ENCODE measurements at places on chromosomes 3 and 15.

- DNase-seq, result no peak
These were observed 652.6 kb downstream of the FHIT start for GRCh38 chr3:60598671-60599070.

DNA sequence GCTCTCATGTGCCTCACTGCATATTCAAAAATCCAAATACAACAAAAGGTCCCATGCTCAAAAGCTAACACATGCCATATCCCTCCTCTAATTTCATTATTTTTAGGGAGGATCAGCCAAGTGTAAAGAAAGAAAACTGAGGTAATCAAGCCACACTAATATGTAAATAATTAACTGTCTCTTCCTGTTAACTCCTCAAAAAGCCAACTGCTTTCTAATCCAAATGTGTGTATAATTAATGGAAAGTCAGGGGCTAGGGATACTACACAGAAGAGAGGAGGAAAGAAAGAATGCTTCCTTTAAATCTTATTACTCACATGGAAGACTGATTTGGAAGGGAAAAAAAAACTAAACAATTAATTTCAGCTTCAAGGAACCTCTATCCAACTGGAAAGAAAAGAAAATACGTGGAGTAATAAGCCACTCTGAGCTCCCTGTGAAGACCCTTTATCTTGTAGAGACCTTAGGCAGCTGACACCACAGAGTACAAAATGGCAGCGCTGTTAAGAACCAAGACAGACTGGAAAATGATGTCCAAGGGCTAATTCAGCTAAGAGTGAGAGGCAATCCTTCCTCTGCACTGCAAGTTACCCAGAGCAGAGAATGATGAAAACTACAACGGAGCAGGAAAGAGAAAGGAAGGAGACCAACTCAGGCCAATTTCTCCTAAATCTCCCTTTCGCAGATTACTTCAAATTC, 56.8 kb downstream of the ZNF148 start:
- no peak for DNase-seq

DNA sequence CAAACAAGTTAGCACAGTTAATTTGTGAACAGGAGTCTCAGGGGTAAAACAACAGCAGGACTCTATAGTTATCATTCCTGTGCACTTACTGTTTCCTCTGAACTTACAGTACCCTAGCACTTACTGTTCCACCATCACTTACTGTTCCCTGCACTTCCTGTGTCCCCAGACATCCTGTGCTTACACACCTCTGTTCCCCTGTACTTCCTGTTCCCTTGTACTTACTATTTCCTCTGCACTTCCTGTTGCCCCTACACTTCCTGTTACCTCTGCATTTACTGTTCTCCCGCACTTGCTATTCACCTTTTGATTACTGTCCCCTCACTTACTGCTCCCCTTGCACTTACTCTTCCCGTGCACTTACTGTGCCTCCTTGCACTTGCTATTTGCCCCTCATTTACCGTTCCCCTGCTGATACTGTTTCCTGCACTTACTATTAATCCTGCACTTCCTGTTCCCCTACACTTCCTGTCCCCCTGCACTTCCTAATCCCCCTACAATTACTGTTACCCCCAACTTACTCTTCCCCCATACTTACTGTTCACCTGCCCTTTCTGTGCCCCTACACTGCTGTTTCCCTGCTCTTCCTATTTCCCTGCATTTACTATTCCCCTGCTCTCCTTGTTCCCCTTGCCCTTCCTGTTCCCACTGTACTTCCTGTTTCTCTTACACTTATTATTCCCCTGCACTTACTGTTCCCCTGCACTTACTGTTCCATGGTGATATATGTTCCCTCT, 30.3 kb downstream of the TPRA1 start:
- DNase-seq, result no peak

DNA sequence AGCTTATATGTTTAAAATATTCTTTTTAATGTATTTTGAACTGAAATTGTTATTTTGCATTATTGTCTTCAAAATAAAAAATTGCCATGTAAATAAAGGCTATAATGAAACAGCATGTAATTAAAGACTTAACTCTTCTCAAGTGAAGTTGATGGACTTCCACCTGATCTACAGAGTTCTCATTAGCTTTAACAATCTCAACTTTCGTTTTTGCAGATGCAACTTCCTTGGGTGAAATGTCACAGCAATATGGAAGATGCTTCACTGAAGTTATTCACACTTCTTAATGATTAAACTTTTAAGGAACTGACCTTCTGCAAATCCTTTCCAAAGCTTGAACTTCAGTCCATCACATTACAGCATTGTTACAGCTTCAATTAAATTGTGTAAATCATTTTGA, 63.6 kb downstream of the OSTN start:
- no peak for DNase-seq

GRCh38 chr15:91988071-91988470, 134.6 kb downstream of the SLCO3A1 start:
- DNase-seq, result no peak

DNA sequence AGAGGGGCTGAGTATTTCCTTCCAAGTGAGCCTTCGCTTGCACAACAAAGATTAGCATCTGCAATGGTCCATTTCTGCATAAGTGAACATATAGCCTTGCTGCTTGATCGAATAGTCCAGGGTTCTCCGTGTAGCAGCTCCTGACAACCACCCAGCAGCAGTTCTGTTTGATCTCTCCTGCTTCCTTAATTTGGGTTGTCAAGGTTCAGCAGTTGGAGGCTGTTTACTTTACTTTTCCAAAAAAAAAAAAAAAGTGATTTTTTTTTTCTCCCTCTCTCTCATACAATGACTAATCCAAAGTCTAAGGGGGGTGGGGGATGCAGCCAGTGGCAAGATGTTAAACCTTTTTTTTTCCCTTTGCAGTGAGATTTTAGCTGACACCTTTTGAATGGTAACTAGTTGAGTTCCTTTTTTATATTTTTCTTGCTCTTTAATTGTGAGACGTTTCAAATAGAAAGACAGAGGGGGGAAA, 3.6 kb downstream of the FOXP1 start:
- DNase-seq, result peak; percentile 35

- no peak for DNase-seq
These were observed 829 bp downstream of the SELENOT start for GRCh38 chr3:150603980-150604319.

- peak; percentile 82 for DNase-seq
These were observed 34.8 kb upstream of the CD47 start for GRCh38 chr3:108125550-108126071.

DNA sequence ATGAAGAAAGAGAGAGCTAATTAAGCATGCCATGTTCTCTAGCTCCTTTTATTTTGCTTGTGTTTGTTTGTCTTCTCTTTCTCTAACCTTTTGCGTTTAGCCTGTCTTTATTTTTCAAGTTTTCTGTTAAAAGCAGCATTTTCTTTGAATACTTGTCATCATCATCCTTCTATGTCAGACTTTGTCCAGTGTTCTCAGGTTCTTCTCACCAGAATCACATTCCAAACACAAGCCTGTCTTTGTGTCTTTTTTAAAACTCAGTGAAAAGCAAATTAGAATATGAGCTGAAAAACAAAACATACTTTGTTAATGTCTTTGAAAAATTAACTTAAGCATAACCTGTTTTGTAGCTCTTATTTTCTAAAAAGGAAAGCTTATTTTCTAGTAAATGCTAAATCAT, 62.4 kb downstream of the LEKR1 start:
- no peak for DNase-seq

- no peak for DNase-seq
These were observed 188.4 kb upstream of the PFN2 start for GRCh38 chr3:150158943-150159625.

DNA sequence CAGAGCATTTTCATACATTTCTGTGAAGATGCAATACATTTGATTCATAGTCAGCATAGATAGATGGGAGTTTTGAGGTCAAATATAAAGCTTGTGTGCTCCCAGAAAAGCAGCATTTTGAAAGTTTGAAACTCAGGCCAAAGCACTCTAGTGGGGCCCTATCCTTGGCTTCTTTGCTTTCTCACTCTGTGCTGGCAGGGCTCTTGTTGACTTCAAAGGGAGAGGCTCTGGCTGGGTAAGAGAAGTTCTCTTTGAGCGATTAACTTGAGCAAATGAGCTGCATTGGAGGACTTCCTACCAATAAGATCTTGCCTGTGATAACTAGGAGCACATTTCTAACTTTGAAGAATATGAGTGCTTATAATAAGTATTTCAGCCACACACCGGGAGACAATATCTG, 214.0 kb upstream of the RARB start:
- no peak for DNase-seq

GRCh38 chr15:64379216-64379960, 1.9 kb downstream of the PCLAF start:
- no peak for DNase-seq

DNA sequence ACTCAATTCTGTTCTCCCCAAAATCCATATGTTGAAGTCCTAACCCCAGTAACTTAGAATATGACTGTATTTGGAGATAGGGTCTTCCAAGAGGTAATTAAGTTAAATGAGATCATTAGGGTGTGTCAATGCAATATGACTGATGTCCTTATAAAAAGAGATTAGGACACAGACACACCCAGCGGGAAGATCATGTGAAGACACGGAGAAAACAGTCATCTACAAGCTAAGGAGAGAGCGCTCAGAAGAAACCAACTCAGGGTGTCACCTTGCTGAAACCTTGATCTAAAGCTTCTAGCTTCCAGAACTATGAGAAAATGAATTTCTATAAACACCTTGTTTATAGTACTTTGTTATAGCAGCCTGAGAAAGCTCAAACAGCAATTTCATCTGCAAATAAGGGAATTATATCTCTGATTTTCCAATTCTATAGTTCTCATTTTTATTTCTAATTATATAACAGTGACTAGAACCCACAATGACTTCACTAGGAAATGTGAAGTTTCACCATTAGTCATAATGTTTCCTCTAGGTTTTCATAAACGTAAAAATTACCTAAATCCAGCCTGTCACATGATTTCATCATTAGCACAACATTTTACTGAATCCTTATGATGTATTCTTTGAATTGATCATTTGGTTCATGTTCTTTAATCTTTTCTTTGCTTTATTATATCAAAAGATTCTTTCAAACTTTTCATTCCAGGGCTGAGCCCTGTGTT, 459.1 kb upstream of the MDFIC2 start:
- DNase-seq, result no peak

- DNase-seq, result no peak
These were observed 24.9 kb upstream of the MYZAP start for GRCh38 chr15:57566834-57567233.

DNA sequence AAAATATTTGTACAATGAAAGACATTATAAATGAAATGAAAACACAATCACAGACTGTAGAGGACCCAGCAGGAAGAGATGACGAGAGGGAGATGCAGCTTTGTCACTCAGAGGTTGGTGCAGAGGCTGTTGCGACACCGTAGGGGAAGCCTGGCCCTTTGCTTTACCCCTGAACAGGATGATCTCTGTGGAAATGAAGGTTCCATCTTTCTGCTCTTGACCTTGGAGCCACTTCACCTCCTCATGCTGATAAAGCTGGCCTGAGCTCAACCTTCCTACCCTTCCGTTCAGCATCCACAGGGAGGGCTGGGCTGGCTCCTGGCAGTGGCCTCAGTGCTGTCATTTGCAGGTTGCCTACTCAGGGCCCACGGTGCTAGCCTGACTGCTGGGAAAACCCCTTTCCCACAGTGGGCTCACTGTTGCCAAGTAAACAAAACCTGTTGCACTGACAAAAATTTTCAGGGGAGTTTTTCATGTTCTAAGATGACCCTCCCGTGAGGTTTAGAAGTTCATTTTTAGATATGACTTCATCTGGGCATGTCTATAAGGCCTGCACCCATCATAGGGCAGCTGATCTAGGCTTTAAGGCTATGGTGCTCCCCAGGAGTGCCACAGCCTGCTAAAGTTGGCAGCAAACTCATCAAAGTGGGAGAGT, 3.0 kb upstream of the CD80 start:
- no peak for DNase-seq

GRCh38 chr3:112401617-112402016, 68.7 kb downstream of the CD200 start:
- no peak for DNase-seq

GRCh38 chr3:141407047-141407446, 38.7 kb downstream of the ZBTB38 start:
- no peak for DNase-seq

DNA sequence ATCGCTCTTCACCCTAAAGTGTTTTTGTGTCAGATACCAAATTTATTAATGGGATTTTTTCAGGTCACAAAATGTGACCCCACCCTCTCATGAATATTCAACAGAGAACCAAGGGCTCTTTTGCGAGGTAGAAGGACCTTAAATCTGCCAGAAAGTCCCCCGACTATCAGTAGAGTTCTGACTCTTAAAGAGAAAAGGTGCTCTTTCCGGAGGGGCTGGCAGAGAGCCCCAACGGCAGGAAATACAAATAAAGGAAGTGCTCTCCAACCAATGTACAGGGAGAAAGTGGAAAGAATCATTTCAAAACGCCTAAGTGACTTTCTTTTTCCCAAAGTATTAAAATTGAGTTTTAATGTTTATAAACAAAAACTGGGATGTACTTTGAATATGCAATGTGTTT, 517.2 kb downstream of the FOXP1 start:
- peak; percentile 49 for DNase-seq

- no peak for DNase-seq
These were observed 387.8 kb downstream of the LSAMP start for GRCh38 chr3:116057400-116058006.

DNA sequence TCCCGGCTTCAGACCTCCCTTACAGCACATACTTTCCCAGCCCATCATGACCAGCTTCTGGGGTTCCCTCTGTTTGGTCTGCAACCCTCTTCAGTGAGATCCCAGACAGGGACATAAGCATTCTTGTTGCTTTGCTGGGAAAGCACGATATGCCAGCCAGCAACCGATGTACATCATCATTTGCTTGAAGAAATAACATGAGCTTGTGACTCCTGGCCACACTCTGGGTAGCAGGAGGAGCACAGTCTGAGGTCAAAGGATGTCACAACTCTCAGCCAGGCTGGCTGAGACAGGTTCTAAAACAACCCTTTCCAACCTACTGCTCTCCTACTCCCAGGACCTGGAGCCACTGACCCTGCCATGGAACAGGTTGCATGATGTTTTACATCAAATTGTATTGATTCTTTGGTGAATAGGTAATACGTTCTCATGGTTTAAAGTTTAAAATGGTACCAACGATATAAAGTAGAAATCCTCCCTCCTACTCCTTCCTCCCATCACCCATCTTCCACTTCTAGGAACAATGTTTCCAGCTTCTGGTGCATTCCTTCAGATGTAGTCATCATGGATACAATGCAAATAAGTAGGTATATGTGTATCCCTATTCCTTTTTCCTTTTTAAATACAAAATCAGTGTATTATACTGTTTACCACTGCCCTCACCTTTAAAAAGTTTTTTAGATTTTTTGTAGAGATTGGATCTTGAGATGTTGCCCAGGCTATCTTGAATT, 190.3 kb downstream of the OPA1 start:
- DNase-seq, result no peak

- DNase-seq, result no peak
These were observed 183.4 kb upstream of the THRB start for GRCh38 chr3:24678021-24678420.
